ENCODE measurements at places on chromosomes 7 and 10.

GRCh38 chr10:17989908-17990767, 38.4 kb downstream of the SLC39A12 start:
- no peak for DNase-seq

DNA sequence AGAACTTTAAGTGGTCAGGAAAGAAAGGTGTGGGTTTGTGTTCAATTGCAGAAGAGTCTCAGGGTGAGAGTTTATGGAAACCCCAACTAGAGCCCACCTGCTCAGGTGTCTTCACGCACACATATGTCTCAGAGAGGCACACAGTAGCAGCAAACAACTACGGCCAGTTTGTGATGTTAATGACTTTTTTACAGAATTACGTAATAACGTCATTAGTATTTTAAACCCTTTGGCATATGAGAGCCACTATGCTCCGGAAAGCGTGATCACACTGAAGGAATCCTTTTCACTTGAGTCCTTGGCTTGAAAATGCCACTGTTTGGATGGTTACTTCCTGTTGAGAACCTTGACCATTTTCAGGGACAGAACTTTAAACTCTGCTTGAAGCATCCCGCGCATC, 204.0 kb downstream of the PTPRN2 start:
- DNase-seq, result no peak

DNA sequence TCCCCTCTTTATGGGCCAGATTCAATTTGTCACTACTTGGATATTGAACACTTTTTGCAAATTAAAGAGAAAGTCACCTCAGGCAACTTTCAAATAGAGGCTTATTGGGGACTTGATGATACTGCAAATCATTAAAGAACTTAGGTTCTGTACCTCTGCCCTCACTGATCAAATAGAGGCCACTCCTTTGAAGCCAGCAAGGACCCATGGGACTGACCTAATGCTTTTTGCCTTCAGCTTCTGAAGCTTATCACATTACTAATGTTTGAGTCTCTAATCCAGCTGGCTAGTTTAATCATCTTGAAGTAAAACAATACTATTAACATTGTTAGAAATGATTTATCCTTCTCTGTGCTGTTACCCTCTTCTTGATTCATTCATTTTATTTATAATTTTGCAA, 93.0 kb upstream of the ZNF800 start:
- DNase-seq, result no peak

GRCh38 chr10:42975558-42976340, 101.1 kb upstream of the RET start:
- DNase-seq, result no peak

- DNase-seq, result no peak
Measured at GRCh38 chr7:112398534-112398933, 51.7 kb upstream of the IFRD1 start.

- DNase-seq, result no peak
Measured at GRCh38 chr7:134075799-134076198, 51.3 kb upstream of the LRGUK start.

DNA sequence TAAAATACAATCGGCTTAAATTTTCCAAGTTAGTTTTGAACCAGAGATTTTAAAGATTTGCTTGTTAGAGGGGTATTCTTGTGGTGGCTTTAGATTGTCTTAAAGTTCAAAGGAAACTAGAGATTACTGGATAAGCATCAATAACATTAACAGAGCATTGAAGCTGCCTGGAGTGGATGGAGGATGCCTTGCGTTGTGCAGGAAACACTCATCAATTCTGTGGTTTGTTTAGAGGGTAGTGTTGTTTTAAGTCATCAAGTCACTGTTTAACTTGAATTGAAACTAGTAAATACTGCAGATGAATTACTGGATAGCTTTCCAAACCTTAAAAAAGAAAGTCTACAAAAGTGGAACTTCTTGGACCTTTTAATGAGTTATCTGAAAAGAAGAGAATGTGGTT, 218.6 kb downstream of the CELF2 start:
- no peak for DNase-seq

DNA sequence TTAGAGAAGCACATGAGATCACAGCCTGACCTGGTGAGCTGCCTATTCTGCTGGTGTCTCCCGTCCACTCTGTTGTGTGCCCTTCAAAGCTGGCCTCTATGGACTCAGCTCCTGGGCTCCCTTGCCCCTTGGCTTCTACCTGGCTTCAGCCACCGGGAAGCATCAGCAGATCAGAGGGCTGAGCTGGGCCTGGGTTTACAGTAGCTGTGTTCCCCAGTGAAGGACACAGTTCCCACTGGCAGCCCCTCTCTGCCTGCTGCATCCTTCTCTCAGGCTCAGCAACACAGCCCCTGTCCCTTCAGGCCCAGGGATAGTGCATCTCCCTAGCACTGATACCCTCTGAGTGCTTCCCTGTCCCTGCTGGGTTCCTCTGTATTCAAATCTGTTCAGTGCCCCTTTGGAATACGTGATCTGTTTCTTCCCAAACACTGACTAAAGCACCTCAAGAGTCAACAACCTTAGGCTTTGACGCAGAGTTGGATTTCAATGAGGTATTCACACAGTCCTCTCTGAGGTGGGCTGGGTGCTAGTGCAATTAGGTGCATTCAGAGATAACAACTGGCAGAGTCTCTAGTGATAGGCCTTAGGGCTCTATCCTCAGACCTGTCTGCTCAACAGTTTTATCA, 109.8 kb downstream of the GRID1 start:
- DNase-seq, result no peak

GRCh38 chr10:123970207-123970926, 78.8 kb upstream of the CPXM2 start:
- no peak for DNase-seq

All from GM19239 (cell line).